Naive thymus-derived CD4-positive, alpha-beta T cell (primary cell): ENCODE measurements at places on chromosomes 7 and 10. TPM values are rescaled to one million over a fixed set of nuclear protein-coding genes. Genes with fewer than 3 reads are reported as not detected.

DNA sequence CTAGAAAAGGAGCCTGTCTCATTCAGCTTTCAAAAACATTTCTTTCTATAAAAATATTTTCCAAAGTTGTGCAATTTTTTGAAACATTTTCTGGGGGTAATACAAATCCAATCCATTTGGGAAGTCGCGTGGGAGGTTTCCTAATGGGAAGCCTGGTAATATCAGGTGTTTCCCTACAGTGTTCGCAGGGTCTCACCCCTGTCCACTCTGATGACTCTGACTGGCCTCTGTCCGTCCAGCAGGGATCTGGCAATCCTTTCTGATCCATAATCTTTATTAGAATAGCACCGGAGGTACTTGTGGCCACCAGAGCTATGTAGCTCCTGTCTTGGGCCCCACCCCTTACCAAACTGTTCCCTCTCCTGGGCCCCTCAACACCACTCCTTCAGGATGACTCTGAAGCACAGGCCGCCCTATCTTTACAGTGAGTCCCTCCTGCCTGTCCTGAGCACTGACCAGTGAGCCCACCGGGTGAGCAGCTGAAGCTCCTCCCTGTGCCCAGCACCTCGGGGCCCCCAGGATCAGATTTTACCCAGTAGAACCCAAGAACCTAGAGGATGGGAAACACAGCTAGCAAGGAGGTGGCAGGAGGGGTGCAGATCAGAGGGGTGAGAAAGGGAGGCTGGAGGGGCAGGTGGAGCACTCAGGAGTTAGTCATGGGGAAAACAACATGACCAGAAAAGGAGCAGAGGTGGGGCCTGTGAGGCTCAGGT lies 84.8 kb downstream of the PTPRE start:
- no peak for DNase-seq

- no peak for DNase-seq
These were observed 8.5 kb downstream of the ARL4A start for GRCh38 chr7:12695965-12696364.

GRCh38 chr7:70380421-70381015 lies 751.4 kb upstream of the GALNT17 start:
- no peak for DNase-seq

GRCh38 chr7:92766461-92767003 lies 69.8 kb downstream of the CDK6 start:
- DNase-seq: no peak

The TAC1 gene
- polyA plus RNA-seq: not detected
